ENCODE measurements at places on chromosomes 1 and 21.

GRCh38 chr1:153794624-153795329 lies 19.6 kb downstream of the SLC27A3 start:
- DNase-seq: no peak

DNA sequence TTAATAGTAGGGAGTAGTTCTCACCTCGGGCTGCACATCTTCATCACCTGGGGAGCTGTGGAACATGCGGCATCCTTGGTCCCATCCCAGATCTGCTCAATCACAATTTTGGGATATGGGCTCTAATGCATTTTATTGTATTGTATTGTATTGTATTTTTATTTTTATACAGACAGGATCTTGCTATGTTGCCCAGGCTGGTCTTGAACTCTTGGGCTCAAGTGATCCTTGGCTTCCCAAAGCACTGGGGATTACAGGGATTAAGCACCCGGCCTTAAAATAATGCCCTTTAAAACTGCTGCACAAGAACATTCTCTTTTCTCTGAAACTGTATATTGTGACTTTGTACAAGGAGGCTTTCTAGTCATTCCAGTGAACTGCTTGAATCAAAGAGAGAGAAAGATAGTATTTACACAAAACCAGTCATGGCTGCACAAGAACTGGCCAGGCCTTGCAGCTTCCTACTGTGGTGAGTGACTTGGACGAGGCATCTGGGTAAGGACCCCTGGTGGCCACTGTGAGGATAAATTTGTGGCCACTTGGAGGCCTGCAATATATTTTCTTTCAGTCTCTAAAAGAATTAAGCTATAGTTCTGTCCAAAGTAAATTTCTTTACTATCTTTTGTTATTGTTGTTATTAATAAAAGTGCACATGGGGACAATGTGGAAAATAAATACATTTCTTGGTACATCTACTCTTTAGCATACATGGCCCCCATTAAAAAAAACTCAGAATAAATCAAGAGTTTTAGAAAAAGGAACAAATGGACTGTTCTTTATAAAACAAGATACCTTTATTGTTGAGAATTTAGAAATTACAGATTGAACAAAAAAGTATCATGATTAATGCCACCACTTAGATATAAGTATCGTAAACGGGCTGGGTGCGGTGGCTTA lies 48.0 kb downstream of the TBCE start:
- no peak for DNase-seq

DNA sequence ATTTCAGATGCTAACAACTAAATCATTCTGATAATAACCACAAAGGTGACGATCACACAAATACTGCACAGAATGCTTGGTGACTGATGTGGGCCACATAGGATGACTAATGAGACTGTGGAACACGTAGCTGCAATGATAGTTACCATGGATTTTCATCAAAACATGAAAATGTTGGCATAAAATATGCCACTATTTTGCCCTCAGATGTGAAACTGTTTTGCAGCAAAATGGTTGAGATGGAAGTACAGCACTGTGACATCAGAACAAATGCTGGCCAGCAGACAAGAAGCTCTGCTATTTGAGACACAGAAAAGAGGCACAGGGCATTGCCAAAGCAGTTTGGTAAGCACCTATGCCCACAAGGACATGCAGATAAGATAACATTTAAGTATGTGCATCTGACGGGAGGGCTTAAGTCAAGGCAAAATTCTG lies 83.8 kb downstream of the NIBAN1 start:
- DNase-seq: no peak

DNA sequence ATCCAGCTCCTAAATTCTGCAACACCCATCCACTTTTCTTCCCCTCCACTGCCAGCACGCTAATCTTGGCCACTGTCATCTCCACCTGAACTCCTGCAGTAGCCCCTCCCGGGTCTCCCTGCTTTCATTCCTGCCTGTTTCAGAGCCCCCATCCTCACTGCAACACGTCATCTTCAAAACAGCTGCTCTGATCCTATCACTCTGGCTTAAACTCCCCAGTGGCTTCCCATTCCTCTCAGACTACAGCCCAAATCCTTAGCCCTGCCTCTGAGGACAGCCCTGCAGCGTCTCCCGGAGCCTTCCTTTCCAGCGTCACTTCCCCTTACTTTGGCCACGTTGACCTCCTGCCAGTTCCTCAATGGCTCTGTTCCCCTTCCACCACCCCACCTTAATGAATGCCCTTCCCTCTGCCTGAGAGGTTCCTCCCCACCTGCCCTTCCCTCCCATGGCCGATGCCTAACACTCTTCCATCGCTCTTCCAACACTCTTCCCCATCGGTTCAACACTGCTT lies 22.9 kb upstream of the IFNAR2 start:
- no peak for DNase-seq

- peak; percentile 44 for DNase-seq
Observed at GRCh38 chr21:16863908-16864307, 648.9 kb upstream of the CXADR start.

GRCh38 chr1:172638885-172639831 lies 19.7 kb upstream of the FASLG start:
- DNase-seq: no peak

DNA sequence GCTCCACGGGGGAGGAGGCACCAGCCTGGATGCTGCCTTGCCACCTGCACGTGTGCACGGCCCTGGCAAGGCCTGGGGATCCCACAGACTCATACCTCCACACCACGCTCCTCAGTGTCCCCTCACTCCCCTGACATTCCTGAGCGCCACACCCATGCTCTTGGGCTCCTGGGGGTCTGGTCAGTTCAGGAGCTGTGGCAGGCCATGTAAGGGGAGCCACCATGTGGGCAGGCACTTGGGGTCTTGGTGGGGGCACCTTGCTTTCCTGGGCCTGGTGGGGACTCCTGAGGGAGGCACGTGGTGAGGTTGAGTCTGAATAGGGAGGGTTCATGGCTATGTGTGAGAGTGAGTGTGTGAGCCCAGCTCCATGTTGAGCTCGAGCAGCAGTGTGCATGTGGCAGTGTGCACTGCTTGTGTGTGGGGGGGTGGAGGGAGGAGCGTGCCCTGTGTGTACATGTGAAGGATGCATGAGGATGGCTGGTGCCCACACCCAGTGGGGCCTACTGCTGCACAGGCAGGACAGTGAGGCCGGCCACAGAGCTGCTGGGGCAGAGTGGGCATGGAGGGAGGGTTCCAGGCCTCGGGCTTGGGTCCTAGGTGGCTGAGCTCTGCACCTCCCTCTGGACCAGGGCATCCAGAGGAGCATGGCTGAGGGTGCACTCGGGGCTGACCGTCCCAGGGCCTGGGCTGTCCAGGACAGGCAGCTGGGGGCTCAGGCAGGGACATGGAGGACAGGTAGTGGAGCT lies 1.6 kb downstream of the GJC2 start:
- no peak for DNase-seq

GRCh38 chr1:212242288-212242984 lies 42.8 kb upstream of the PPP2R5A start:
- DNase-seq: no peak

DNA sequence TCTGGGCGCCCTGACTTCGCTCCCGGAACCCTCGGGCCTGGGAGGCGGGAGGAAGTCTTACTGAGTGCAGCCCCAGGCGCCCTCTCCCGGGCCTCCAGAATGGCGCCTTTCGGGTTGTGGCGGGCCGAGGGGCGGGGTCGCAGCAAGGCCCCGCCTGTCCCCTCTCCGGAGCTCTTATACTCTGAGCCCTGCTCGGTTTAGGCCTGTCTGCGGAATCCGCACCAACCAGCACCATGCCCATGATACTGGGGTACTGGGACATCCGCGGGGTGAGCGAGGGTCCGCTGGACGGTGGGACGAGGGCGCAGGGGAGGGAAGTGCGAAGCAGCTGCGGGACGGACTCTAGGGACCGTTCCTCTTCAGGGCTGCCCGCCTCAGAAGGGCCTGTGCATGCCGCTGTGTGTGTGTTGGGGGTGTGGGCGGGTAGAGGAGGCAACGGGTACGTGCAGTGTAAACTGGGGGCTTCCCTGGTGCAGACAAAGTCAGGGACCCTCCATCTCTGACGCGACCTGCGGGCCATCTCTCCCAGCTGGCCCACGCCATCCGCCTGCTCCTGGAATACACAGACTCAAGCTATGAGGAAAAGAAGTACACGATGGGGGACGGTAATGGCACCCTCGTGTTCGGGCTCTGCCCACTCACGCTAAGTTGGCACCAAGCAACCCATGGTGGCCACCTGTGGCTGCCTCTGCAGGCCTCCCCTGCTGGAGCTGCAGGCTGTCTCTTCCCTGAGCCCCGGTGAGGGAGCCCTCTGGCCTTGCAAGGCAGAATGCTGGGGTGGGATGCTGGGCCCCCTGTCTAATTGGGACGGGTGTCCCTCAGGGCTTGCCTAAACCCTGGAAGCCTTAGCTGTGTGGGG lies at the start of gene GSTM1:
GSTM1 (plus strand) TSS at position 177 of the 859 bp plus-strand sequence; CDS start at position 234, 57 bp downstream.
- DNase-seq: no peak

- DNase-seq: no peak
Observed at GRCh38 chr21:15604413-15604812, 125.4 kb upstream of the USP25 start.

DNA sequence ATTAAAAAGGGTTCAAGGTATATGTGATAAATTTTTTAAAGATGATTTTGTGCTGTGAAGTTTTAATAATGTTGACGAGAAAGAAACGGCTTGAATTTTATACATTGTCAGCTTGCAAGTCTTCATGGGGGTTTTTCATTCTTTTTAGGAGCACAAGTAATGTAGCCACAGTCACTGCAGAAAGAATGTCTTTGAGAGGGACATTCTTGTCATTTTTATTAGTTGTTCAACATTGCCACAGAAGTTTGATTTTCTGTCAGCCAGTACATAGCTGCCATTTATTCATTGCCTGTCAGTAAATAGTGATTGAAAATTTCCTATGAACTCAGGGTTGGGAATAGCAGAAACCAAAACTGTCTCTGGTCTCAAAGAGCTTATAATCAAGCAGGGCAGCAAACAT lies 156.3 kb downstream of the DHRS3 start:
- no peak for DNase-seq

GRCh38 chr1:53345996-53346813 lies 18.3 kb upstream of the LRP8 start:
- DNase-seq: no peak

- no peak for DNase-seq
Observed at GRCh38 chr1:54804471-54805132, 3.5 kb upstream of the TTC22 start.

- DNase-seq: no peak
Observed at GRCh38 chr1:22428672-22429071, 23.0 kb upstream of the ZBTB40 start.

DNA sequence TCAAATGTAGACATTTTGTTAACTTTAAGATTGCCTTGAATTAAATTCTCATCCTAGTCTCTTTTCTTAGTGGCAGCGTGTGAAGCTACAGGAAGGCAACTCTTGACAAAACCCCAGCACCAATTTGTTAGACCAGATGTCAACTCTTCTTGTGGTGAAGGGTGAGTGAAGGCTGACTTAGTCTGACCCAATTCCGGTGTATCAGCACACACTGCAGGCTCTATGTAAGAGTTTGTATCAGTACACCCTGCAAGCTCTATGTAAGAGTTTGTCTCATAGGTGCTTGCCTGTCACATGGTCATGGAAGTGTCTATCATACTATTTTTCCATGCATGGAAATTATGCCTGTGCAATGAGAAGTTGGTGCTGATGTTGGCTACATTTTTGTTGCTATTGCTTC lies 16.8 kb downstream of the CR2 start:
- DNase-seq: no peak

DNA sequence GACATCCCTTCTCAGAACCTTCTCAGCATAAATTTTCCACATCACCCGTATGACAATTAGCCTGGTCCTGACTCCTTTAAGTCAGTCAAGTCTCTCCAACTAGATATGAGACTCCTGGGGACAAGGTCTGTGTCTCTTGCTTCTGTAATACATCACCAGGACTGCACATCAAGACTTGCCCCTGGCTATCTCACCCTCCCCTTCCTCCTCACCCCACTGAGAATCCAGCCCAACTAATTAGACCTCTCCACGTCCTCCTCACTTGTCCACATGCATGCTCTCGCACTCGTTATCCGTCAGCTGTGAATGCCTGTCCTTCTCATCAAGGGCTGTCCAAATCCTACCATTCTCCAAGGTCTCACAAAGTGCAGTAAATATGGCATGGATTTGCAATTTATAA lies 542.8 kb downstream of the PTPRU start:
- DNase-seq: no peak

DNA sequence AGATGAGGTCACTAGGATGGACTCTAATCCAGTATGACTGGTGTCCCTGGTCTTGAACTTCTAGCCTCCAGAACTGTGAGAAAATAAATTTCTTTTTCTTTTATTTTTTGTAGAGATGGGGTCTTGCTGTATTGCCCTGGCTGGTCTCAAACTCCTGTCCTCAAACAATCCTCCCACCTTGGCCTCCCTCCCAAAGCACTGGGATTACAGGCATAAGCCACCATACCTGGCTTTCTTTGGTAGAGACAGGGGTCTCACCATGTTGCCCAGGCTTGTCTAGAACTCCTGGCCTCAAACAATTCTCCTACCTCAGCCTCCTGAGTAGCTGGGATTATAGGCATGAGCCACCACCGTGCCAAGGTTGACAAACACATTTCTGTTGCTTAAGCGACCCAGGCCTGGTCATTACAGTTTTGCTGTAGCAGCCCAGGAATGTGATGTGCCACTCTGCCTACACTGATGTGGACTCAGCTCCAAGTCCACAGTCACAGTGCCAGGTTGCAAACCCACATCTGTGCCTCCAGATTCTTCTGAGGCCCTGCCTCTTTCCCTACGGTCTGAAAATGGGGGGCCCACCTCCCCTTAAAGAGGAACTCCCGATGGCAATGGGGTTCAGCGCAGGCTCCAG lies 15.9 kb downstream of the PYCR2 start:
- DNase-seq: no peak

DNA sequence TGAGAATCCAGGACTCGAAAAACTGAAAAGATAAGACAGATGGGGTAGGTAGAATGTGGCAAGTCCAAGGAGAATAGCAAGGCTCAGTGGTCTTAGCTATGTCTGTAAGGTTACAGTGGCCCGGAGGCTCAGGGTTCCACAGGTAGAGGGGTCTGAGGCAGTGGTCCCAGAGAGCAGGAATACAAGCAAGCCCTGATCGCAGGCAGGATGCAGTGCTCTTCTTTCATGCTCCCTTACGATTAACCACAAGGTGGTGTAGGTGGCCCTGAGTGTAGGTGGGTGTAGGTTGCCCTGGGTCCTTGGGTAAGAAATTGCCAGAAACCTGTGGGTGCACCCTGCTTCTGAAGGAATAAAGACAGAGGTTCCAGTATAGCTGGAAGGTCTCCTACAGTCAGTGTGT lies 99.1 kb upstream of the RAB3GAP2 start:
- no peak for DNase-seq

DNA sequence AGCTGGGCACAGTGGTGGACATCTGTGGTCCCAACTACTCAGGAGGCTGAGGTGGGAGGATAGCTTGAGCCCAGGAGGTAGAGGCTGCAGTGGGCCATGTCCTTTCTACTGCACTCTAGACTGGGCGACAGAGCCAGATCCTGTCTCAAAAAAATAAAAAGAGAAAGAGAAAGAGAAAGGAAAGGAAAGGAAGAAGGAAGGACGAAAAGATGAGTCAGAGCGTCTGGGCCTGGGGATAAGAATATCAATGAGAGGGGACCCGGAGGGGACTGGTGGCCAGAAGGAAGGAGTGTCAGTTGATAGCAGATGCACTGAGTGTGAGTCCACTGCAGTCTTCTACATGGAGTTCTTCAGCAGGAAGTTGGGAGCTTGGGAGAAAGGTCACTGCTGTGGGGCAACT lies 75.6 kb downstream of the SYT6 start:
- no peak for DNase-seq

Measured in NCI-H1930 (cell line).